ENCODE measurements at places on chromosomes 4 and X.

DNA sequence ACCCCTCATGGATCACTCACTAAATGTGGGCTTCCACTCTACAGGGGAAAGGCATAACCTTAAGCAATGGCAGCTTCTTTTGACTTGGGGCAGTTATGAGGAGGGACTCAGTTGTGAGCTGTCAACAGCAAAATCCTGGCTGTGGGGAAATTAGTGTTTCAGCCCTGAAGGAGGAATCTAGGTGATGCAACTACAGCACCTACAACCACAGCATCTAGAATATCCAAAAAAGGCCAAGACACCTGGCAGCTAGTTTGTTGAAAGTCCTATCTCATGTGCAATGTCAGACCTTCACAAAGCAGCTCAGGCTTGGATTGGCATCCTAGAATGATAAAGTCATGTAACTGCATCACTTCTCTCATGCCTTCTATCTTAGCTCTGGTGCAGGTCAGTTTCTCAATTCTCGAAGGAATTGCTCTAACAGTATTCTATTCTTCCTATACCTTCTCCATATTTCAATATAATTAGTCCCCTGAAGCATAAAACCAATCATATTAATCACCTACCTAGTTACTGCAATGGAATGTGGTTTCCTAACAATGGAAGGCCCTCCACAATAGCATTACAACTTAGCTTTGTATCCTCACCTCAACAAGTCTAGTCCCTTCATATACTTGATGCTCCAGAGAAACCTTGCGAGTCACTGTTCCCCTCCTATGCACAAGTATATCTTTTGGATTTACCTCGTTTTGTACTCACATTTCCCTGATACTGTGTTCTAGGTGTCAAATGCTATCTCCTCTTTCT is 5.5 kb upstream of the ANTXR2 start:
- DNase-seq = no peak

DNA sequence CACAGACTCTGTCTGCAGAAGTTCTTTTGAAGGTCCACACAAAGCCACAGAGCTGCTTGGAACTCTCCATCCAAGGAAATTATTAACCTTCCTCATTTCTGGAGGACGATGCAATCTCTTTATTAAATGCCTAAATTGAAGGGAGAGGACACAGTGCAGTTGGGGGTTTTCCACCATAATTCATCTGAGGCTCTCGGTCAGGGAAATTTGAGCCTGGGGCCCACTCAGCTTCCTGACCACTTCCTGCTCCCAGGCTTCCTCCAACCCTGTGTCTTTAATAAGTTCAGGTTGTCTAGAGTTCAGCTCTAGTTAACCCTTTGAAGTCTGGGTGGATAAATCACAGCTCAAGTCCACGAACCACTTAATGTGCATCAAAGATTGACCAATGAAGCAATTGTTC is 58.5 kb downstream of the PRPS1 start:
- no peak for DNase-seq

- DNase-seq = no peak
Measured at GRCh38 chr4:124060261-124060918, 652.1 kb downstream of the ANKRD50 start.

DNA sequence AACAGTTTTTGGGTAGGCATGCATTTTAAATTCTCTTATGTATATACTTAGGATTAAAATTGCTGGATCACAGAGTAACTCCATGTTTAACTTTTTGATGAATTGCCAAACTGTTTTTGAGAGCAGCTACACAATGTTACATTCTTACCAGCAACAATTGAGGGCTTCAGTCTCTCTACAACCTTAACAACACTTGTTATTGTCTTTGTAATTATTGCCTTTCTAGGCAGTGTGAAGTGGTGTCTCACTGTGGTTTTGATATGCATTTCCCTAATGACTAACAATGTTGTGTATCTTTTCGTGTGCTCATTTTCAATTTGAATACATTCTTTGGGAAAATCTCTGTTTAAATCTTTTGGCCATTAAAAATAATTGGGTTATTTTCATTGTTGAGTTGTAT is 17.3 kb upstream of the F11 start:
- DNase-seq = no peak

GRCh38 chr4:20262221-20262620 is 10.5 kb downstream of the SLIT2 start:
- DNase-seq = no peak

DNA sequence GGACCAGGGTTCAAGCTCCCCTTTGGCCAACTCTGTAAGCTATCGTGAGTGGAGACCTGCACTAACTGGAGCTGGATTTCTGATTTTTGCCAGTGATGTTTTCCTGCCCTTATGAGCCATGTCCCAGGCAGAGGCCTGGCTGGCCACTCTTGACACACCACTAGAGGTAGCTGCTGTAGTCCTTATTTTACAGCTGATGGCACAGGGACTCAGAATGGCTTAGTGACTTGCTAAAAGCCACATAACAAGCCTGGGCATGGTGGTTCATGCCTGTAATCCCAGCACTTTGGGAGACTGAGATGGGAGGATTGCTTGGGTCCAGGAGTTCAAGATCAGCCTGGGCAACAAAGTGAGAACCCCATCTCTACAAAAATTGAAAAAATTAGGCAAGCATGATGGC is 33.4 kb downstream of the CYTL1 start:
- DNase-seq = no peak

DNA sequence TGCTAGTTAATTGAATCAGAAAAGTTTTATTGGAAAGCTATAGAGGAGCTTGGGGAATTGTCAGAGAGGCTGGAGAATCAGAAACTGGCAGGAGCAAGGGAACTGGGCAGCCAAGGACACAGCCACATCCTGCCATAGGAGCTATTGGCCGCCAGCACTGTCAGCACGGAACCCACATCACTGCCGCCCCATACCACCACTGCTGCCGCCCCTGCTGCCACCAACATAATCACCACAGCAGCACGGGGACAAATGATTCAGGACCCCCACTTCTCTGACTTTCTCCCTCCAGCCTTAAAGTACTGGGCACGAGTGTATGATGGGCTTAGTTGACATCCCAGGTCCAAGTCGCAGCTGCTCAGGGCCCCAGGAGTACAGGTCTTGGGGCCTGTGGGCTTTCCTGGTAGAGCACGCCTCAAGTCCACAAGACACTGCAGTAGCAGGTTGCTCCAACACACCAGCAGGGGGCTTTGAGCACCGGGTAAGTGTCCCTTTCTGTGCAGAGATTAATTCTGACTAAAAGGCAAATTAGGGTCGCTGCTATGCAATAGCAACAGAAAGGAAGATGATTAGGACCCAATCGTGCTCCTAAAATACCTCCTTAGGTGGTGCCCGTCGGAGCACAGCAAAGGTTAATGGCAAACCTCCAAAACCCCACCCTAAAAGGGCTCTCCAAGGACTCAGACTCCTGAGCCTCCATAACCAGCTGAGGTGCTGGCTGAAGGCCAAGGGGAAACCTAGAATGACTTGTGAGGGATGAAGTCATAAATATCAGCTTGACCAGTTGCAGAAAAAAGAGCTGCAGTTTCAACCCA is 6.9 kb downstream of the PJA1 start:
- DNase-seq = no peak

- no peak for DNase-seq
Measured at GRCh38 chr4:66052426-66052825, 382.1 kb upstream of the EPHA5 start.

DNA sequence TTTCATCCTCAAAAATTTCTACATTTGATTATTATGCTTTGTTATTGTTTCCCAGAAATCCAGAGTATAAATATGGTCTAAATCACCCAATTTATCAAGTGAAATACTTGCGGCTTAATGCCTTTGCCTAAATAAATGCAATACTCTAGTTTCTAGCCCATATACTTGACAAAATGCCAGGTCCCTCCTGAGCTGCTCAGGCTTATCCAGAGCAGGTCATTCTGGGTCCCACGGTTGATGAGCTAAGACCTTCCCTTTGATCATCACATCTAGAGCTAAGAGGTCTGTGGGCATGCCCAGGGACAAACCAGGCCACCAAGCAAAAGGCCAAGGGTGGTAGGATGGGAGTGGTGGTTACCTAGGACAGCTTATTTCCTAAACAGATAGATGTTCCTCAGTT is 180.1 kb downstream of the SMIM20 start:
- DNase-seq = no peak
